GM04503 (cell line): ENCODE measurements at places on chromosomes 13 and 19.

GRCh38 chr19:17184371-17184841 is 30.8 kb upstream of the USE1 start:
- no peak for DNase-seq

DNA sequence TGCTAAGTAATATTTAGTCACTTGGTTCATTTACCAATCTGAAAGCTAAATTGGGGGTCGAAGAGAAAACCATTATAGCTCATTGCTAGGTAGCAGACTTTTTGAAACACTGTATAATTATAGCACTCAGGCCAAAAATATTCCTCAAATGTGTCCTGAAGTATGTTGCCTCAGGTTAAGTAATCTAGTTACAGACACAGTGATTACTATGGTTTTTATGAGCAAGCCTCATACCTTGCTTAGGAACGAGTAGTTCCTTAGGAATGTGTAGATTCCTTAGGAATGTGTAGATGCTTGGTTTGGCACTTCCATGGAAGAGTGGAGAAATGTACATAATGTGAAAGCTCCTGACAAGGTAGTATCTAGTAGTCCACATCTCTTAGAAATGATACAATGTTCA is 387.5 kb downstream of the LMO7 start:
- DNase-seq = no peak

GRCh38 chr13:100235311-100235901 is 146.5 kb downstream of the PCCA start:
- DNase-seq = no peak

DNA sequence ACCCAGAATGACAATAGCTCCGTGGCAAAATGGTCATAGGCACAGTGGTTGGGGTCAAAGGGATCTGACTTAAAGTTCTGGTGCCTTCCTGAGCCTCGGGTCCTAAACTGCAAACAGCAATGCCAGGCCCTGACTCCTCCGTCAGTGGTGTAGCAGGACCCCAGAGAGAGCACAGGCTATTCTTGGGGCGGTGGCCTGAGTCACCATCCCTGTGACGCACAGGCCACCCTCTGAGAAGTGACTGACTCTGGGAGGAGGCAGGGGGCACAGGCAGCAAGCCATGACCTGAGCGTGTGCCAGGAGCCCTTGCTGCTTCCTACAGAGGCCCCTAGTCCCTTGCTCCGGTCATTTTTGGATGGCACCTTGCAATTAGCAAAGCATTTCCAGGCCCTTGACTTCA is 18.7 kb downstream of the PLVAP start:
- no peak for DNase-seq

DNA sequence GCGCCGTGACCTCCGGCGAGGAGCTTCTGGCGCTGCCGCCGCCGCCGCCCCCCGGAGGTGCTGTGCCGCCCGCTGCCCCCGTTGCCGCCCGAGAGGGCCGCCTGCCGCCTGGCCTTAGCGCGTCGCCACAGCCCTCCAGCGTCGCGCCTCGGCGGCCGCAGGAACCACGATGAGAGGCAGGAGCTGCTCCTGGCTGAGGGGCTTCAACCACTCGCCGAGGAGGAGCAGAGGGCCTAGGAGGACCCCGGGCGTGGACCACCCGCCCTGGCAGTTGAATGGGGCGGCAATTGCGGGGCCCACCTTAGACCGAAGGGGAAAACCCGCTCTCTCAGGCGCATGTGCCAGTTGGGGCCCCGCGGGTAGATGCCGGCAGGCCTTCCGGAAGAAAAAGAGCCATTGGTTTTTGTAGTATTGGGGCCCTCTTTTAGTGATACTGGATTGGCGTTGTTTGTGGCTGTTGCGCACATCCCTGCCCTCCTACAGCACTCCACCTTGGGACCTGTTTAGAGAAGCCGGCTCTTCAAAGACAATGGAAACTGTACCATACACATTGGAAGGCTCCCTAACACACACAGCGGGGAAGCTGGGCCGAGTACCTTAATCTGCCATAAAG is 4.8 kb downstream of the PDX1 start:
- no peak for DNase-seq

DNA sequence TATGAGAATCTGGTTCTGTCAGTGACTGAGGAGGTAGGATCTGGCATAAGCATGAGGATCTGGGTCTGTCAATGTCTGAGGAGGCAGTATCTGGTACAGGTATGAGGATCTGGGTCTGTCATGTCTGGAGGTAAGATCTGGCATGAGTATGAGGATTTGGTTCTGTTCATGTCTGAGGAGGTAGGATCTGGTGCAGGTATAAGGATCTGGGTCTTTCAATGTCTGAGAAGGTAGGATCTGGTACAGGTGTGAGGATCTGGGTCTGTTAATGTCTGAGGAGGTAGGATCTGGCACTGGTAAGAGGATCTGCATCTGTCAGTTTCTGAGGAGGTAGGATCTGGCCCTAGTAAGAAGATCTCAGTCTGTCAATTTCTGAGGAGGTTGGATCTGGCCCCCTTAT is 12.4 kb upstream of the PDCD2L start:
- no peak for DNase-seq

- DNase-seq = no peak
Observed at GRCh38 chr13:33624740-33625139, 193.2 kb upstream of the RFC3 start.

DNA sequence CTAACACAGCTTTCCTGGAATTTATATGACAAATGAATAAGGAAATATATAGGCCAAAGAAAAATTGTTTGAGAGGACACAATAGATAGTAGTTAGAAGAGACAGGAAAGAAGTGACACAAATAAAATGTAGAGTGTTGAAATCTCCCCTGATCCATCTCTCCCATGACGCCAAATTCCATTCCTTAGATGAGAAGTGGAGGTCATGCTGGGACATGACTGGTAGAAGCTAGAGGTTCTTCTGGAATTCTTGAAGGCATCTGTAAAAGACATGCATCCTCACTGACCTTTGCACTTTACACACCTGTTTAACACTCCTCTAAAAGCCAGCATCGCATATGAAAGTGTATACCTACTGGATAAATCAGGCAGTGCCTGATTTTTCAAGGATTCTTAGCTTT is 67.8 kb downstream of the DGKH start:
- DNase-seq = no peak

DNA sequence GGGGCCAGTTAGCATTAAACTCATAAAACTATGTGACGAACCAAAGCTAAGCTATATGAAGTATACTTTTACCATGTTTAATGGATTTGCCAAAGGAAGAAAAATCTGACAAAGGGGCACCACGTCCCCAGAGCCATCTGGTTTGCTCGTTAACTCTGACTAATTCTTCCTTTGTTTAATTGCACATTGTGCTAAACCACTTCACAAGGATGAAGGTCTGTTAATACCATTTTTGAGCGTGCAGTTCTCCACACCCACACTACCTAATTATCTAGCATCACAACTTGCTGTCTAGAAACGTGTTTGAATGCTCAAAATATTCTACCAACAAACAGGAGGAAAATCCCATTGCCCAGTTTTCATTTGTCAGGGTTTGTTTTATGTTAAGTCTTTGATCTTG is 74.8 kb downstream of the COL4A1 start:
- DNase-seq = no peak

GRCh38 chr19:55605637-55606470 is at the start of gene ZNF865:
TSS of gene ZNF865 (plus strand) at chr19:55605647. CDS start at chr19:55613619, 7,972 bp downstream.
- peak; percentile 41 for DNase-seq

DNA sequence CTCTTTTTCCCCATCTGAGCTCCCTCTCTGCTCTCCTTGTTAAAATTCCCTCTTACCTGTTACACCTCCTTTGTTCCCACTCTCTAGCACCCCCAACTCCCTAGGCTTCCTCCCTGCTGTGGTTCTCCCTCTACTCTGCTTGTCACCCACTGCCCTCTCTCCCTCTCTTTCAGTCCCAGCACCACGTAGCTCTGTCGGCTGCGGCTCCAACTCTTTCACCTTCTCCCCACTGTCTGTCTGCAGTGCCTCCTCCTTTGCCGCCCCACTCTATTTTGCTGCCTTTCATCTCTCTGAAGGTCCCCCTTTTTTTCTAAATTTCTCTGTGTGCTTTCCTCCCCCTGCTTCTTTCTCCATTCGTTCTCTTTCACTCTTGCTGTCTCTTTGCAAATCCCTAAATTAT is 1.1 kb downstream of the ZNF836 start:
- DNase-seq = no peak

DNA sequence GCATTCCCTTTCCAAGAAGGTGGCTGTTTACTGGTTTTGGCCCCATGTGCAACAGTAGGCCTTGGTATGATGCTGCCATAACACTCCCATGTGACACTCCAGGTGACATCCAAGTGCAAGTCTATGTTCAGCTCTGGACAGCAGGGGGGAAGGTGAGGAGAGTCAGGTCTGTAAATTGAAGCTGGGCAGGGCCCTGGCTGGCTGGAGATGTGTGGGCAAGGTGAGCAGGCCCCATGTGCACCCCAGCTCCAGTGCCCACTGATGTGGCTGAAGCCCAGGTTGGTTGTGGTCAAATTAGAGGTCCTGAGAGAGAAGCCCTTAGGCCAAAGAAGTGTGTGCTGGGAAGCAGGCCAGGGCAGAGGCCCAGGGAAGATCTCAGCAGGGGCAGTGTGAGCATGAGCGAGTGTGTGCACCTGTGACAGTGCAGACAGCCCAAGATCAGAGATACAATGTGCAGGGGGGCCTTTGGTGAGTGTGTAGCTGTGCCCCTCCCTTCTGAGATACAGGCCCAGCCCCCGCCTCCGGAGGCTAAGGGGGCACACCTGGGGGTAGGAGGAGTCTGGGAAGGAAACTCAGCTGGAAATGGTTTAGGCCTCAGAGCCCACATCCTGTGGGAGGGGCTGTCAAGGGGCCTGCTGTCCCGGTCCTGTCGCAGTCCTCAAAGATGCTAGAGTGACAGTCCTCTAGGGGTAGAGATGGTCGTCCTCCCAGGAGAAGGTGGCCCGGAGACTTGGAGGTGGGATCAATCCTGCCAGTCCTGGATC is 18.6 kb downstream of the DEDD2 start:
- no peak for DNase-seq

GRCh38 chr19:57171551-57172081 is 4.3 kb upstream of the DUXA start:
- no peak for DNase-seq

DNA sequence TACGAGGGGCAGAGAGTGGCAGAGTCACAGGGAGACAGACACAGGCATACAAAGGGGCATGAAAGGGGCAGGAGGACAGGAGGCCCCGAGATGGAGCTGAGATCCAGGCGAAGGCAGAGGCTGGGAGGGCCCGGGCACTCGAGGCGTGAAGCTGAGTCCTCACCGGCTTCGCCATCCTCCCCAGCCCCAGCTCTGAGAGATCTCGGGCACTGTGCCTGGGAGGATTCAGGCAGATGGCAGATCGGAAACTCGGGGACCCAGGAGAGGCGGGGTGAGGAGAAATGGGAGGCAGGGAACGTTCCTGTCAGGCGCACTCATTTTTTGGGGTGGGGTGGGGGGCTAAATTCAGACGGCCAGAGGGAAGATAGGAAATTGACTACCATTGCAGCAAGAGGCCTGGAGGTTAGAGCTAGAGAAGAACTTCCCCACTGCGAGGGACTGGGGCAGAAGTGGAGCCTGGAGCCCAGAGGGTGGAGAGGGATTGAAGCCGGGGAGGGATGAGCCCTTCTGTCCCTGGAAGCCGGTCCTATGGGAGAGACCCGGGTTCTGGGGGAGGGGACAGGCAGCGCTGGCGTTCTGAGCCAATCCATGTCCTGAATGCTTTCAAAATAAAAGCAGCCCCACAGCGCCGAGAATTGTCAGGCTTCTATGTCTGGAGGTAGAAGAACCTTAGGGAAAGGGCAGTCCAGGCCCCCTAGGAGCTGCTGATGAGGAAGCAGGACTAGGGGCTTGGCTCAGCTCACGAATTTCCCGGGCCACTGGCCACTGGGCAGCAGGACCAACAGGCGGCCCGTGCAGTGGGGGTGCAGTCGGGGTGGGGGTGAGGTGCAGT is 12.6 kb downstream of the LRRC4B start:
- no peak for DNase-seq

DNA sequence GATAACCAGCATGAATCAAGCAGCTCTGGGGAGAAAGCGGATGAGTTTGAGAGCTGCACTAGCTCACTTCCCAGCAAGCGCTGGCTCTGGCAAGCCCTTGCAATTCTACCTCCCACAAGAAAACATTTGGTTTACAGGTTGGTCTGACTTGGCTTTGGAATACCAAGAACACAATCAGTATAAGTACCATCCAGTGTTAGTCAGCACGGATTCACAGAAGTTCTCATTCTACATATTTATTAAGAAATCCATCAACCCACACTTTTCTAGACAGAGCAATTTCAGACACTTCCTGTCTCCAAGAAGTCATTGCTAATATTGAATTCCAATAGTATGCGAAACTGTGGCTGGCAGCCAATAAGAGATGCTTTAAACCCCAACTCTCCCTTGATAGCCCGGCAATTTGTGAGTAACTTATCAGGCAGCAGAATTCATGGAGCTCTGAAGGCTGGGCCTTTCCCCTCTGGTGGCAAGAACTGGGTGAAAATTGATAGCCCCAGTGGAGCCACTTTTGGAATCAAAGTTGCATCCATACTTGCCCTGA is 59.4 kb upstream of the WASF3 start:
- DNase-seq = peak; percentile 95

DNA sequence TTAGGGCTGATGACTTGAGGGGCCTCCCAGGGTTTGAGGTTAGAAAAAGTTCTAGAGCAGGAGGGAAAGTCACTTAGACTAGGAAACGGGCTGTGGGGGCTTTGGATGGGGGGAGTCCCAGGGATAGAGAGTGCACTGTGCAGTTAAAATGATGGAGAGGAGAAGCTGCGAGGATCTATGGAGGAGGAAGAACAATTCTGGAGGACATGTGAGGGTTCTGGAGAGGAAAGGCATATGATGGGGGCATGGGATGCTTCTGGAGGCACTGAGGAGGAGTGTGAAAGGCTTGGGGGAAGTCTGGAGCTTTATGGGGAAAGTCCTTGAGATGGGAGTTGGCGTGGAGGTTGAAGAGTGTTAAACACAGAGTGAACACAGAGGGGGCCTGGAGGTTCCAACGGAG is 2.2 kb downstream of the KCNC3 start:
- DNase-seq = no peak

- peak; percentile 81 for DNase-seq
Observed at GRCh38 chr19:13398780-13399726, 107.2 kb downstream of the CACNA1A start.

DNA sequence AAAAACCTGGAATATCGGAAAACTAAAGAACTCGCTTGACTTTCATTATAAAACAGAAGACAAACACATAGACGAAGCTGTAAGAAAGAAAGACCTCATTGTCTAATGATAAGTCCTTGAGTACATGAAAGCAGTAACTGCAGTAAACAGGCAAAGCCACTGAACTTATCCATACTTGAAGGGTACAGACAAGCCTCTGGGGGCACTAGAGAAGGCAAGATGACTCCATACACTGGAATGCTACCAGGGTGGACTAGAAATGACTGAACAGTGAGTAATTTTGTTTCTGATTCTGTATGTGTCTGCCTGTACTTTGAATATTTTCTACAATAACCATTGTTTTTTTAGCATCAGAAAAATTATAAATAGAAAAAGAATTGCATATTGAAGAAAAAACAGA is 507.9 kb downstream of the UQCRFS1 start:
- peak; percentile 53 for DNase-seq

DNA sequence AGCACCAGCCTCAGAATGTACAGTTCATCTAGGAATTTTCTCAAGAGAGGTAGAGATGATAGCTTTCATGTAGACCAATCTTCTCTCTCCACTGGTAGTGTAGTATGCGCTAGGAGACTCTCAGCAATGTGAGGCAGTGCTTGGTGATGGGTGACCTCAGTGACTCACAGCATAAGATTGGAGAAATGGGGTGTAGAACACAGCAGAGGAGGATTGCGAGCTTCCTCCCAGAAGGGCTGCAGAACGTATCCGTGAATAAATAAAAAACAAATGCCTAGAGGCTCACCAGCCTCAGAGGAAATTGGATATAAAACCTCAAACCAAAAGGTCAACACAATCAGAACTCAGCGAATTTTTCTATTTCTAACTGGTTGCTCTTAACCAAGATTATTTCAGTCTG is 182.9 kb upstream of the RXFP2 start:
- DNase-seq = peak; percentile 40
